CD4-positive, alpha-beta T cell treated with Interleukin-10 for 1 hour (primary cell): ENCODE measurements at places on chromosomes 11 and 22.

DNA sequence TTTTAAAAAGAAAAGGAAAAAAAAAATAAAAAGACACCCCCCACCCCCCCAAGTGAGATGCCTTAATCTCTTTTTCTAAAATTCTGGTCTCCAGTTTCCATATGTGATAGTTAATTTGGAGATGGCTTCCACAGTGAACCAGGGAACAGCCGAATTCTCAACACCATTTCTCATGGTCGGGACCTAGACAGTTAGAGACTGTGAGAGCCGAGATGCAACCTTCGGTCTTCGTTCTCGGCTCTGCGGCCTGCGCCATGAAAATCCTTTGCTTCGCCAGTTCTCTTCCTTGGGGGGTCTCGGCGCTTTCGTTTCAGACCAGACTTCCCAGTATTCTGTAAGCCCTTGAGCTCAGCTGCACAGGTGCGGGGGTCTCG, 723 bp downstream of the CACNG2 start:
- DNase-seq: no peak

- DNase-seq: no peak
Measured at GRCh38 chr11:44631831-44632230, 66.4 kb downstream of the CD82 start.

- DNase-seq: no peak
Measured at GRCh38 chr11:47510209-47510608, 42.7 kb downstream of the CELF1 start.

- no peak for DNase-seq
Measured at GRCh38 chr11:111582881-111583280, 19.4 kb upstream of the SIK2 start.

DNA sequence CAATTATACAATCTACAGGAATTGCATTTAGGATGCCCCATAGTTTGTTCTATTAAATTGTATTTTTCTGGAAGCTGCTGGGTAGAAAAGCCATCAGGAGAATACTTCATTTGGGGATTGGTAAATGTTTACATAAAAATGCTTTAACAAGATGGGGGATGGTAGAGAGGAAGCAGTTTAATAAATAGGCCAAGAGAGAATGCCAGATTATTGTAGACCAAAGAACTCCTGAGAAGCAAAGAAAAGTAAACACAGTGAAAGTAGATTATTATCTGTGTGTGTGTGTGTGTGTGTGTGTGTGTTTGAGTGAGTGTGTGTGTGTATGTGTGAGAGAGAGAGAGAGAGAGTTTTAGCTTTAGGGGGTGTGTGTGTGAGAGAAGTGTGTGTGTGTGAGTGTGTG, 820.4 kb upstream of the CCDC90B start:
- DNase-seq: no peak

DNA sequence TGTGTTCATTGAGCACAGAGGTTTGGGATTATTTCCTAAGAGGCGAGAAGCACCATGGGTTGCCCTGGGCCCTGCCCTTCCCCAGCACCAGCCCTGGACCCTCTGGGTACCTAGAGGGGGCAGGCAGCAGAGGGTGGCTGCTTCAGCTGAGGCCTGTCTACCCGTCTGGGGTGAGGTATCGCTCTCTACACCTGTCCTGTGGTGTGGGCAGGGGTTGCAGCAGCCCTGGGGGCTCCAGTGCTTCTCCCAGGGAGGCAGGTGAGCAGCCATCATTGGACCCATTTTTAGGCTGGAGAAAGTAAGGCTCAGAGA, 15.6 kb downstream of the PRDM11 start:
- no peak for DNase-seq

DNA sequence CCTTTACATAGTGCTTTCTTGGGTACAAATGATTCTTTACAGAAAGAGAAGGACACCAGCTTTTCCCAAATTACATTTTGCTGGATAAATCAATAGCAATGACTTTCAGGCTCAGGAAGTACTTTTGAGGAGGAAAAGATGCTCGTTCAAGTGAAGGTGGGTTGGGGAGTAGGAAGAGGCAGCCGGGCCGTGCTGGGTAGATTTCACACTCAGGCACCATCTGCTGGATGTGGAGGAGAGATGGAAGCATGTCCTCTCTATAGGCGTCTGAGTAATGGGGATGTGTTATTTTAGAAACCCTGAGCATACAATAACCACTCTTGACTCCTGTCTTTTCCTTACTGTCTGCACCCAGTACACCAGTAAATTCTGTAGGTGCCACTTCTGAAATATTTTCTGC, 152.3 kb upstream of the LARGE1 start:
- no peak for DNase-seq

DNA sequence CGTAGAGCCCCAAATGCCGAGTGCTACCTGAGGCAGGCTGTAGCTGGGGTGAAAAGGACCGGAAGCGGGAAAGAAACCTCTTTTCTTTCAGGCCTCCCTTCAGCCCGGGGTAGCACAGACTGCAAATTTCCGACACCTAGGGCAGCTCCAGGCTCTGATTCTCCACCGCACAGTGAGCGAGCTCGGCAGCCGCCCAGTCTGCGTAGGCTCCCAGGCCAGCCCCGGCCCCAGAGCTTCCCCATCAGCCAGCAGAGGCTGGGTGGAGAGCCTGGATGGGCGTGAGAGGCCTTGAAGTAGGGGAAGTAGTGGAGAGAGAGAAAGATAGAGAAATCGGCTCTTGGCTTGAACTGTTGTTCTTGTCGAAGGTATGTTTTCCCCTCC, 9.3 kb upstream of the PAX6 start:
- DNase-seq: no peak

- DNase-seq: no peak
Measured at GRCh38 chr11:62383822-62384221, 35.0 kb upstream of the SCGB1A1 start.

DNA sequence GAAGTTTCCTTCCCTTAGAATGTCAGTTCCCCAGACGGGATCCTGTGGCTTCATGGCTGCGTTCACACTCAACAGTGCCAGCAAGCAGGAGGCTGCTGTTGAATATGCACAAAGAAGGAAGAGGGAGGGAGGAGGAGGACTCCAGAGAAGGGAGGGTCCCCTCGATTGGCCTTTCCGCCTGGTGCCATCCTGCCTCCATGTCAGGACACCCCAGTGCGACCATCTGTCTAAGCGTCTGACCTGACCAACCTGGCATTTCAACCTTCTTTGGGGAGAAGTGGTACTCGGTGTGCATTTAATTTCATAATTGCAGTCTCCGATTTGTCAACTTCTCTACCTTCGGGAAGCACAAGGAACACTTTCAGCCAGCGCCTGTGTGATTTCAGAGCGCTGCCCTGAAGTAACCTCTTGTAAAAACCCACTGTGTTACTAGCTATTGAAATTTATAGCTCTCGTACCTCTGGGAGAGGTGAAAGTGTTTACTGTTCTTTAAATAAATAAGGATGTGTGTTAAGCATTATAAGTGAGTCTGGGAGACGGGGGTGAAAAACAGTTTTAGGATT, 1491.9 kb downstream of the TBC1D22A start:
- DNase-seq: no peak

GRCh38 chr11:33040033-33040861, 875 bp downstream of the TCP11L1 start:
- DNase-seq: peak; percentile 66

DNA sequence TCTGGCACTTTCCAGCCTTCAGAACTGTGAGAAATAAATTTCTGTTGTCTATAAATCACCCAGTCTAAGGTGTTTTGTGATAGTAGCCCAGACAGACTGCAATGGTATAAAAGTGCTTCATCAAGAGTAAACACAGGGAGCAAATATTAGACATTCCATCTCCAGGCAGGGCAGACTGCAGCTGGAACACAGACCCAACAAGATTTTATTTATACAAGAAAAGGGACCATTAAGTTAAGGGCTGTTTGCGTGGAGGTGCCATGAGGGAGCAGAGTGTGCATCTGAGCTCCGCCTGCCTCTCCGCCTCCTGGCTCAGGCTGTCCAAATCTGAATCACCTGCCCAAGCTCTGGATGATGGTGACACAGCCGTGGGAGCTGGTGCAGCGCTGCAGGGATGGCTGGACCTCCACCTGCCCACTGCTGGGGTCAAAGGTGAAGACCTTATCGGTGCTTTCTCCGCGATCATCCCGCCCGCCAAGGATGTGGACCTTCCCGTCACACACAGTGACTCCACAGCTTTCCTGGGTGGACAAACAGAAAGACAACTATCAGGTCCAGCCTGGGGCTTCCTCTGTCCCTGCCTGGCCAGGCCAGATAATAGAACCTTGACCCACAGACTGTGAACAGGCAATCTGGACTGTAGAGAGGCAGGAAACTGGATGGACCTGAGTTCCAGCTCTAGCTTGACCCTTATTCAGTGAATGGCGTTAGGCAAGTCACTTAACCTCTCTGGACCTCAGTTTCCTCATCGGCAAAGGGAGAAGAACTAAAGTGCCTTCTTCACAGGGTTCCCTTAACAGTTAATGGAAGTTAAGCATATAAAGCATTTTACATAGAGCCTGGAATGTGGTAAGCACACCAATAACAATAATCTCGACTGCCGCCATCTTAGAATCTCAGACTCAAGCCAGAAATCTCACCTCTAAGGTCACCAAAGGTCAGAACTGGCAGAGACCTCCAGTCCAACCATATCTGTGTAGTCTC, 10.5 kb downstream of the KLHL35 start:
- DNase-seq: no peak

DNA sequence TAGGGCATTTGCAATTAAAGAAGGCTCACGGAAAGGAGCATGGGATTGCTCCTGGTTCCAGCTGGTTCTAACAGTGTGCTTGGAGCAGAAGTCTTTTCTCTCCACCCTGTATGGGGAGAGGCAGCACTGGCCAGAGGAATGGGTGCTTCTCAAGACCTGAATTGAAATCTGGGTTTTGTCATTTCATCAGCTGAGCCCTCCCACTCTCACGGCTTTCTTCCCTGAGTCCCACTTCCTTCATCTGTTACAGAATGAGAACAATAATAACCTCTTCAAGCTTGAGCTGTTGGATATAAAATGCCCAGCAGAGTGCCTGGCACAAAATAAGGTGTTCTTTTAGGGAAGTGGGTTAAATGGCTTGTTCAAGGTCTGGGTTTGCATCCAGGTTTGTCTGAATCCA, 17.2 kb downstream of the CNTF start:
- no peak for DNase-seq

DNA sequence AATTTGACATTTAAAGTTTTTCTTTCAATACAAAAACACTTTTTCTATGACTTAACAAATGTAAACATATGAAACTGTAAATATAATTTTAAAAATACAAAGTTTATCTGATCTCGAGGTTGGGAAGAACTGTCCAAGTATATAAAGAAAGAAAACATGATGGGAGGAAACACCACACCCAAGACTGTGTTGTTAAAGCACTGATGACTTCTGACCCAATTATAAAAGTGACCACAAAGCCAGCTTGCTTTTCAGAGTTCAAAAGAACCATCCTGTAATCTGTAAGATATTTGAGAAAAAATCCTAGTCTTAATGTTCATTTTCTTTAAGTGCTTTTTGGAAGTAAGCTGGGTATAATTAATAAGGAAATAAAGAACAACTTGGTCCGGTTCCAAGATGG, 15.6 kb downstream of the CEP57 start:
- DNase-seq: no peak

DNA sequence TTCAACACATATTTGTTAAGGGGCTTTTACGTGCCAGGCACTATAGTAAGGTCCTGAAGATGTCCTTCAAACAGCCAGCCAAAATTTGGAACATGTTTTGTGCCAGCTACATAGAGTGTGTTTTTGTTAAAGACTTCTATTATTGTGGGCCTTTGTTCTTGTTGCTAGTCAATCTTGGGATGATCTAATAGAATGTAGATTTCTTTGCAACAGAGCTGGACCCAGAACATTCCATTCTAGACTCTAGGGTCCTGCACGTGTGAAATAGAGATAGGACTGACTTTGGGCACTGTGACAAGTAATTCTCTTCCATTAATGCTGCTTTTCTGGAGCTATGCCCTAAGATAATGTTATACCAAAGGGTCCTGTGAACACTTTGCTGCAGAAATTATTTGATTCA, 16.9 kb upstream of the IPO7 start:
- no peak for DNase-seq

DNA sequence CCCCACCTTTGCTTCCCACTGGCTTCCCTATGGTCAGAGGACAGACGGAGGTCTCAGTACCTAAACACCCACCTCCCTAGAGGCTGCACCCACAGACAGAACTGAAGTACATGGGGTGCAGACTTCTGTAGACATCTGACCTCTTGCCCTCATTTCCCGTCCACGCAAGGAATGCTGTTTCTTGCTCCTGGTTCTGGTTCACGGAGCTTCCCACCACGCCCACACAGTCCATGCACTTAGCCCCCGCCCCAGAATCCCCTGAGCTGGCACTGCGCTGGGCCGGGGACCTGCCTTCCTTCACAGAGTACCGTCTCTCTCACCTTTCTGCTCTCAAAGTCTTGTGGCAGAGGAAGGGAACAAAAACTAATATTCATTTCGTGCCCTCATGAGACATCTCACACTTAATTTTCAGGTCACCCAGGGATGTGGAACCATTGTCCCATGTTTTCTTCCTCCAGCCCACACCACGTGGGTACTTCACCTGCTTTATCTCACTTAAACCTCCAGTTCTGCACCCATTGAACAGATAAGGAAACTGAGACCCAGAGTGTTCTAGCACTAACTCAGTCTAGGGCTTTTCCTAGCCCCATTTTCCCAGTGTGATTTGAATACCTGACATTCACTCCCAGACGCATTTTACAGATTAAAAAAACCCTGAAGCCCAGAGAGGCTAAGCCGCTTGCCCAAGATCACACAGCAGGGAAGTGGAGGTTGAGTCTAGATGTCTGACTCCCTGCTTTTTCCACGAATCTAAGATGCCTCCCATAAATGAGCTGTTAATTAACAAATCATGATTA, 5.7 kb downstream of the TMPRSS6 start:
- DNase-seq: no peak

DNA sequence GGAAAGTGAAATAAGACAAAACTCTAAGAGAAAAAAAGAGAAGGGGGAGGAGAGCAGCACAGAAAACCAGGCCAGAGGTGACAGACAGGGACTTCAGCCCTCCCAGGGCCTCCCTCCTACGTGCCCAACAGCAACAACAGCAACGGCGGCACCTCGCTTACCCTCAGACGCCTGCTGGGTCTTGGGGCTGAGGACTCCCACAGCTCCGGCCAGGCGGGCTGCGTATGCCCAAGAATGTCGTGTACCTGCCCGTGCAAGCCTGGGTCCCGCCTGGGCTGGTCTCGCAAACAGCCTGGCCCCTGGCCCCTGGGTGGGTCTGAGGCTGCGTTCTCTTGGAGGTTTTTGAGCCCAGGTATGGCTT, 30.5 kb downstream of the ARAP1 start:
- DNase-seq: peak; percentile 50

DNA sequence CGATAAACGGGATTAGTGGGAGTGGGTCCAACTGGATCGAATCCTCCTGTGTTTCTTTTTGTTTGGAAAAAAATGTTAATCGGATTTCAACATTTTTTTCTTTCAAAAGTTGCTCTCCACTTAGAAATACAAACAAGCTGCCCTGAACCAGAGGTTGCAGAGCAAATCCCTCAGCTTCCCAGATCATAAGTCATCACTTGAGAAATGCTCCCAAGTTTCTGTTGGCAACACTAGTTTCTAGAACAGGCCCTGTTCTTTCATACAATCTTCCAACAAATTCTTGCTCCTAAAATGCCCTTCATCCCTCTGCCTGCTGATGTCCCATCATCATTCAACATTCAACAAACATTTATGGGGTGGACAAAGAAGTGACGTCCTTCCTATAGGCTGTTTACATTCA, 1.3 kb upstream of the MLC1 start:
- DNase-seq: no peak
